Activated T-helper 1 cell treated with anti-CD3 and anti-CD28 coated beads, Interleukin-2, amount 50 U/mL, for 16 hours (primary cell): ENCODE measurements at places on chromosomes 2 and 18.

DNA sequence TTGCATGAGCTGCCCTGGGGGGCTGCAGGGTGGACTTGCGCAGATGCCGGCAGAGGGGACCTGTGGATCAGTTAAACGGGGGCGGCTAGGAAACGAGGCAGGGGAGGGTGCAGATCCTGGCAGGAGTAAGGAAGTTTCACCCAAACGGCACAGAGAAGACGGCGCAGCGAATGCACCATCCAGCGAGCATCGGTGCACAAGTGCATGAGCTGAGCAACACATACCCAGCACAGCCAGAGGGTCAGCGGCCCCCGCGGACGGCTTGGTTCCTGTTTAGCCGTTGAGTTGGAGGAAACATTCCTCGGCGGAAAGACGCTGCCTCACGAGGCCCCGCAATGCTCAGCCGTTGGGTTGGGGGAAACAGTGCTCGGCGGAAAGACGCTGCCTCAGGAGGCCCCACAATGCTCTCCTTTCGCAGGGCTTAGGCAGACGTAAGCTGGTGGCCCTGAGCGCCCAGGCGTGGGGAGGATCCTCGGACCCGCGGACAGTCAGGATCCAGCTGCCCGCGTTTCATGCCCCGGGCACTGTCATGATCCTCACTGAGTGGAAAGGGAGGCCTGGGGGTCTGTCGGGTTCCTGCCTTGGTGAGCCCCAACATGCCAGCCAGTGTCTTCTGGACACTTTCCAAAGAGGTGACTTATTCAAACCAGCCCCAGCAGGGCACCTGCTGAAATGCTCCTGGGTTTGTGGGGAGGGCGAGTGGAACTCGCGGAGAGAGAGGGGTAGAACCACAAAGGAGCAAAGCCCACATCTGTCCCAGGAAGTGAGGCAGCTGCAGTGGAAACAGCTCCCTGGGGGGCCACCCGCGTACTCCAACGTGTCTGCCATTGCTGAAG, 86.3 kb downstream of the NDUFA10 start:
- no peak for DNase-seq

DNA sequence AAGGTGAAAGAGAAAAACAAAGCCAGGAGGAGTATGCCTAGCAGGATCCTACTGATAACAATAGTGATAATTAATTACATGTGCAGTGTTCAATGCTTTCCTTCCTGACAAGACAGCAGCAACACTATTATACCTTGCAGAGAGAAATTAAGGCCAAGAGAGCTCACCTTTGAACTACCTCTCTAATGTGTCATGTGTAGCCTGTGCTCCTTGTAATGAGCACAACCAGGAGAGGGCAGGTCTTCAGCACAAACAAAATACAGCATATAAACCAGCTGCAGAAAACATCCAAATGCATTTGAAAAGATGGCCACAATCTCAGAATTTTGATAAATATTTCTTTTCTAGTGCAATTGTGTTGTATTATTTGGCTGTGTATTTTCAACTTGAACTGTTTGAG, 1425.7 kb downstream of the DSC3 start:
- DNase-seq = no peak

DNA sequence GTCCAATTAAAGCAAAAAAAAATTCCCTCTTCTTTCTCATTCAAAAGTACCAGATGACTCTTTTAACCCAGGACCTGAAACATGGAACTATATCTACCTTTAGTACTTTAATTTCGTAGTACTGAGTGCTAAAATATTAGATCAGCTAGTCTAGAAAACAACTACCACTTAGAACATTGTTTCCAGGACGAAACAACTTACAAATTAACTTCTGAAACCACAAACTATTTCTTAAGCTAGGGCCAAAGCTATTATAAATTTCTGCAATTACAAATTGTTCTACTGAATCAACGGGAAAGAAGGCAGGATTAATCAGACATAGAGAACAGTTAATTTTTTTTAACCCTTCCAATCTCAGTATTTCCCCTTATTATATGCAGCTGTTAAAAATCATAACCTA, 39.9 kb downstream of the DARS1 start:
- no peak for DNase-seq

DNA sequence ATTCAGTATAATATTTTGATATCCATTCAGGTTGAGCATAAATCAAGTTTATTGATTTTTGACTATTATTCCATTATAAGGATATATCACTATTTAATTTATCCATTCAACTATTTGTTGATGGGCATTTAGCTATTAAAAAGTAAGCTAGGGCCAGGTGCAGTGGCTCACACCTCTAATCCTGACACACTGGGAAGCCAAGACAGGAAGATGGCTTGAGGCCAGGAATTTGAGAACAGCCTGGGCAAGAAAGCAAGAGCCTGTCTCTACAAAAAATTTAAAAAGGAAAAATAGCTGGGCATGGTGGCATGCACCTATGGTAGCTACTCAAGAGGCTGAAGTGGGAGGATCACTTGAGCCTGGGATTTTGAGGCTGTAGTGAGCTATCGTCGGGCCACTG, 183.5 kb downstream of the HNMT start:
- DNase-seq = no peak

GRCh38 chr2:26605999-26606846, 34.9 kb downstream of the CIB4 start:
- DNase-seq = no peak

- no peak for DNase-seq
These were observed 466.6 kb upstream of the ETAA1 start for GRCh38 chr2:66930339-66931220.
